ENCODE measurements at places on chromosomes 4 and X.

DNA sequence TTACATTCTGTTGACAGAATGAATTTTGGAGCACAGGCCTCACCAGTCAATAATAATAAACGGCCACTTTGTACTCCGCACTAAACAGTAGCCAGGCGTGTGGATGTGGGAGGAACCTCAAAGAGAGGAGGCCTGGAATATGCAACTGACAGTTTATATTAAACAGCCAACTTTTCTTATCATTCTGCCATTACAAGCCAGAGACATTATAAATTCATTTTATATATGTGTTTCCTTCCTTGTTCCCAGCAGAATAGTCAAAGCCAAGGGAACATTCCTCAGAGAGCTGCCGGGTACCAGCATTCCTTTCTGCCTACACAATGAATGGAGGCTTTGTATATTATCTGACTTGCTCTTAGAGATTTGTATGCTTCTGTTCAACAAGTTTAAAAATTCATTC, 436.5 kb upstream of the FTHL17 start:
- no peak for DNase-seq

DNA sequence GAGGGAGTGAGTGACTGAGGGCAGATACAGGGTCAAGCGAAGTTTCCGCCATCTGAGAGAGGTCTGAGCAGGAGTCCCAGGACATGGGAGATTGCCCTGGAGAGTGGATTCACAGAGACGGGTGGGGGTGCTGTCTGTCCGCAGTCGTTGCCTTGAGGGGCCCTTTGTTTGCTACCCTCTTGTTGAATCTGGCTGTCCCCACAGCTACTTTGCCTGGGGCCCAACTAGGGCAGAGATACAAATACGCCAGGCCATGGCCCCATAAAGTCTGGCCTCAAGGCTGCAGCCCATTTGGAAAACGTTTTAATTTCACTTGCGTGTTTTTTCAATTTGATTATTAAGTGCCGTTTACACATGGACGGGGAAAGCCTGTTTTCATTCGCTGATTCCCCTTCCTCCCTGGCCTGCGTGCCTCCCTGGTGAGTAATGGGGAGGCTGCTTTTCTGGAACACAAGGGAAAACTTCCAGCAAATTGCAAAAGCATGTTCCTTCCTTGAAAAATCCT, 134.4 kb downstream of the SMIM20 start:
- no peak for DNase-seq

- no peak for DNase-seq
Measured at GRCh38 chrX:75051047-75051446, 105.0 kb downstream of the ABCB7 start.

- no peak for DNase-seq
Measured at GRCh38 chrX:10502961-10503360, 117.4 kb downstream of the MID1 start.

GRCh38 chr4:53014881-53015280, 152.8 kb downstream of the RASL11B start:
- DNase-seq = no peak

DNA sequence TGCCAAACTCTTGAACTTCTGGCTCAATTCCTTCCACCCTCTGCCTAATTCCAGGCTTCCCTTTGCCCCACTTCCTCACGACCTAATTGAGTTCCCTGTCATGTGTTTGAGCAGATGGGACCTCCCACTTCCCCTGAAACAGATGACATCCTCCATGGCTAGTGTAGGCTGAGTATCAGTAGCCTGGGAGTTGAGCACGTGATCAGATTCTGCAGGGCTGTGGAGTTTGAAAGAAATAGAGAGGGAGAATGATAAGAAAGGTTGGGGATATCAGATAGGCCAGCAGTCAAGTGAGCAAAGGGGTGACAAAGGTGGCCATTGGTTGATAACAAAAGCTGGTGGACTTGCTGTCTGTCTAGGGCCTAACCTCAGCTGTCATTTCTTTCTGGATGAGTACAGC, 18.8 kb upstream of the NWD2 start:
- no peak for DNase-seq

GRCh38 chrX:6041630-6042029, 187.0 kb downstream of the NLGN4X start:
- no peak for DNase-seq

DNA sequence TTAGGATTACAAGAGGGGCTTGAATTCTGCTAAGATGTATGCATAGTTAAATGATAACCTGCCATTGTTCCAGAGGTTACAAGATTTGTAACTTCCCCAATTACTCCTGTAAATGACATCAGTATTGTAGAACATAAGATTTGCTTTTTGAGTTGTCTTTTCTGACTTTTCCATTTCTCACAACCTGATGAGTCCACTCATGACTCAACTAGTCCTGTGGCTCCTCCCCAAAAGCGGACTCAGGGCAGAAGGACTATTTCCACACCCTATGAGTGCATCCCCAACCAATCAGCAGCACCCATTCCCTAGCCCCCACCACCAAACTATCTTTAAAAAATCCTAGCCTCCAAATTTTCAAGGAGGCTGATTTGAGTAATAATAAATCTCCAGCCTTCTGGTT, 54.7 kb downstream of the HOPX start:
- no peak for DNase-seq

DNA sequence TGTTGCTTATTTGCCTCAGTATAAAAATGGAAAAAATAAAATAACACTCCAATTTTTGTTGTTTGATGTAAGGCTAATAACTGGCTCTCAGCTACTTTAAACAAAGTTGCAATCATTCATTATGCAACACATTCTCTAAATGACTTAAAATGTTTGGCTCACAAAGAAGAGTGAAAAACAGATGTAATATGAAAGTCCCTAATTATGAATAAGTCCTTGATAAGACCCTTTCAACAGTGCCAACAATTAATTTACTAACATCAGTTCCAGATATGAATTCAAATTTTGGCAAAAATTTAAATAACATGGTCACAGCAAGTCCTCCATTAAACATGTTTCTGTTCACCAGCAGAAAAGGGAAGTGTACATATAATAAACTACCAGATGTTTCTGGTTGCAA, 69.8 kb downstream of the PAPSS1 start:
- DNase-seq = no peak

DNA sequence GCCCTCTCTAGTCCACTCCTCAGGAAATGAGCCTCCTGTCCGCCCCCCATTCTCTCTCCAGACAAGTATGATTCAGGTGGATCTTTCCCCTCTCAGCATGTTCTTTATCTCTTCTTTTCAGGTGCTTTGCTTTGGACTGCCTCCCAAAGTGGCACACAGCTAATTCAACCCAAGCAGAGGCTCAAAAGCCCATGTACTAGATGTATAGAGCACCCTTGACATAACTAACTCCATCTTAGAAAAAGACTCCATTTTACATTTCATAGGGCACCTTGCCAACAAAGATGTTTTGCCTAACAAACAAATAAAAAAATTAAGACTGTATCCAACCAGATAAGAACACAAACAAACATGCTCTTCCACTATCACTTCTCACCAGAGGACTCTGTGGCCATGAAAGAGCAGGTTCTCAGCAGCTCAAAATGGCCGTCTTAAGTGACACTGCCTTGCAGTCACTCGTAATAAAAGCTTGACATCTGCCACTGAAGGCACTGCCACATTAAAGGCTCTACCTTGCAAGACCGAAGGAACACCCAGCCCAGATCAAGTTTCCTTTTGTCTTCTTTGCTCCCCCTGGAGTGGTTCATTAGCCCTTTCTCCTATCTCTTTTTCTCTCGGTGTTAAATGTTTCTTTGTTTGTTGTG, 84.9 kb upstream of the TAB3 start:
- no peak for DNase-seq

DNA sequence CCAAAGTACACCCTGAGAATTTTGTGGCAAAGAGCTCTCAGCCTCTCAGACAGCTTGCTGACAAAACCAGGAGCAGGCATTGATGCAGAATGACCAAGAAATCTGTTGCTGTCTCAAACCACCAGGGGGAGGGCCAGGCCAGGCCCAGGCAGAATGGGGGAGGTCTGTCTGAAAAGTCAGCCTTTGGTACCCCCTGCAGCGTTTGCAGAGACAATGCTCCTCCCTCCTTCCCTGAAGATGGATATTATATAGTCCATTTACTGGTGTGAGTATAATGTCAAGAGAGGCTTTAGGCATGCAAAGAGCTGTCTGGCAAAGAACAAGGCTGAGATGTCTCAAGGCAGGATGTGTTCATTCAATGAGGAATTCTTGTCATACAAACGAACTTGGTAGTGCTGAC, 52.9 kb upstream of the TRPC5OS start:
- no peak for DNase-seq

DNA sequence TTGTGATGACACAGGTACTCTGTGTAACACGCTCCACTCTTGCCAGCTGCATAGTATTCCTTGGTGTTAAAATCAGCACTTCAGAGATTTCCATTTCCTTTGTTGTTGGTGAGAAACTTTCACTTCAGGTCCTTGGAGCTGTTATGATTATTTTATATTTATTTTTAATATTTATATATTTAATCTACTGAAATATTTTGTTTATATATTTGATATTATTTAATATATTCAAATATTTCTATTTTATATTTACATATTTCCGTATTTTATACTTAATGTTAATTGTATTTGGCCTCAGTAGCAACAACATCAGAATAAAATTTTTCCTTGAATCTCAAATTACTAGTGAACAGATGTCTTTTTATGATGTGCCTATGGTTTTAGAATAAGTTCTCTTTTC, 225.3 kb downstream of the MAGEB17 start:
- no peak for DNase-seq

DNA sequence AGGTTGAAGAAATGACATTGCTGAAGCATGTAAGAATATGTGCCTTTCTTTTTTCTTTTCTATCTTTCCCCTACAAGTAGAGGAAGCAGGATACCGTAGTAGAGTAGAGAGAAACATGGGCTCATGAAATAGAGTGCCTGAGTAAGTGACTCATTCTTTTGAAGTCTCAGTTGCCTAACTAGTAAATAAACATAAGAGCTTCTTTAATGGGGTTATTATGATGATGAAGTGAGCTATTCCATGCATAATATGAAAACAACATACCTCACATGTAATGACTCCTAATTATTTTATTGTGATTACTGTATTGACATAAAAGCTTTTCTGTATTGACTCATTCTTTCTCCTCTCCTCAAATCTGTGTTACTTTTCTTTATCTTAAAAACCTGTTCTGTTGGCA, 1538.2 kb downstream of the TECRL start:
- DNase-seq = no peak

DNA sequence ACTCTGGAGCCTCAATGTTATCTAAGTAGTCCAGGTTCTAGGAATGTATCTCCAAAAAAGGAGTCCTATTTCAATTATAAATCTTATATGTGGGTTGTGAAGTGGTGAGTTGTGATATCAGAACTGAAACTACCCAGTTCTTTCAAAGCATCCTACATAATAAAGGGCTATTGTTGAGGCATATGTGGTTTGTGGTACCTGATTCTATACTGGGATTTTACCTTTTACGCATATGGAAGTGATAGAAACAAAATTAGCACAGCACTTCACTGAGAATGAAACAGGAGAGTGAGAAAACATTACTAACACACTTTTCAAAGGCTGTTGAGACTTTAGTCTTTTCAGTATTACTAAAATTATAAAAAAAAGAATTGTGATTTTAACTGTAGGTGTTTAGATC, 417.7 kb upstream of the GALNT7 start:
- DNase-seq = no peak

- no peak for DNase-seq
Measured at GRCh38 chr4:154314248-154314647, 177.4 kb downstream of the DCHS2 start.

GRCh38 chr4:179595671-179596410, 2153.6 kb upstream of the AGA start:
- no peak for DNase-seq

GRCh38 chrX:155028129-155028528, 1.5 kb downstream of the FUNDC2 start:
- DNase-seq = no peak

DNA sequence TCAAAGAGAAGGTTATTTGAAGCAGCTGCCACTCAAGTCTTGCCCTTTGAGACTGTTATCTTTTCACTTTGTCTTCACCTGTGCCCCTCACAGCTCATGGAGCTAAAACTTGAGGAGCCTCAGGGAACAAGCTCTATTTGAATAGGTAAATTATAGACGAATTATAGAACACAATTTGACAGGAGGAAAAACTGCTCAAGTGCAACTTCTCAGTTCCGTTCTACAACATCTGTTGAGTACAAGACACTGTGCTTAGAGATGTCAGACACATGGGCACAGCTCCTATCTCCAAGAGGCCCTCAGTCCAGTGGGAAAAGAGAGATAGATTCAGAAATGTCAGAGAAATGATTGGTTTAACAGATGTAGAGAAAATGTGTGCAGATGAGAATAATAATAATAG, 5.1 kb downstream of the PPP1R2C start:
- no peak for DNase-seq

DNA sequence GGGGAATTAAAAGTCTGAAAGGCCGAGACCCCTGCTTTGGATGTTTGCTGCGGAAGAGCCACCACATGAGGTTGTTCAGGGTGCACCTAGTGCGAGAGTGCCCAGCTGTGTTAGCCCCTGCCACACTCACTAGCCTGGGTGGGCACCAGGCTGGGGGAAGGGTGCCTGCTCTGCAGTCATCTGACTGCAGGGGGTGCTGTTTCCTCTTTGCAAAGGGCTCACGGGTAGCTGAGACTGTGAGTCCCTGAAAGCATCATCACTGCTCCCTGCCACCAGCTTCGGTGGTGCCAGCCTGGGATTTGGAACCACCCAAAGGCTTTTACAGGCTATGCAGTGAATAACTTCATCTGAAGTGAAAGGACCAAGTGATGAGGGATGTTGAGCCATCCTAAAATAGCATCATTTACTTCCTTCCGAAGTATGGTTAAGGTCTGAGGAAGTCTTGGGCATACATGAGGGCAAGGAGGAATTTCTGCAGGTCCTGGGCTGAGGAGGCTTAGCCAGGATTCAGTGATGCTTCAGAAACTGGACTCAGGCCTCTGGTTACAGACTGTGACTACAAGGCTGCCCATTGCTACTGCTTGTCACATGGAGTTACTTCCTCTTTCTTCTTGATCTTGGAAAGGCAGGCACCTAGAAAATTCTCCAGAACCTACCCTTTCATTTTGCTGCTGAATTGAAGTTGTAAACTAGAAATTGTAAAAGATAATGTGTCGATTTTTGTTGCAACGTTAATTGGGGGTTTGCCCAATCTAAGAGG, 293.2 kb upstream of the PRPS2 start:
- no peak for DNase-seq

- DNase-seq = no peak
Measured at GRCh38 chrX:41164449-41164848, 79.2 kb downstream of the USP9X start.

DNA sequence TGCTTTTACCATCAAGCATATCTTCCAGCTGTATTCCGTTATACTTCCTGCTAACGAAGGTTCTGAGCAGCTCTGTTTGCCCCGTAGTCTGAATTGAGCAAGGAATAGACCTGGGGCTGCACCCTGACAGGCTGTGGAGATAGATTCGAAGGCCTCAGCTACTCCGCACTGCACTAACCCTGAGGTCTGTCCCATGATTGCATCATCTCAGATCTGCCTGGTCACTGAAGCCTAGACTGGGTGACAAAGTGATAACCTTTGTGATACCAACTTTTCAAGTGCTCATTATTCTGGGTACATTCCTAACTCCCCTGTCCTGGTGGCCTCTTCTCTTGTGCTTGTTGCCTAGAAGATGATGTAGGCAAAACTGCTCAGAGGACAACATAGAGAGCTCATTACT, 29.9 kb upstream of the PGRMC1 start:
- DNase-seq = no peak
